Mesenteric fat pad (tissue), 1 donor: ENCODE measurements at places on chromosomes 5 and 9. TPM values are rescaled to one million over a fixed set of nuclear protein-coding genes. Genes with fewer than 3 reads are reported as not detected.

DNA sequence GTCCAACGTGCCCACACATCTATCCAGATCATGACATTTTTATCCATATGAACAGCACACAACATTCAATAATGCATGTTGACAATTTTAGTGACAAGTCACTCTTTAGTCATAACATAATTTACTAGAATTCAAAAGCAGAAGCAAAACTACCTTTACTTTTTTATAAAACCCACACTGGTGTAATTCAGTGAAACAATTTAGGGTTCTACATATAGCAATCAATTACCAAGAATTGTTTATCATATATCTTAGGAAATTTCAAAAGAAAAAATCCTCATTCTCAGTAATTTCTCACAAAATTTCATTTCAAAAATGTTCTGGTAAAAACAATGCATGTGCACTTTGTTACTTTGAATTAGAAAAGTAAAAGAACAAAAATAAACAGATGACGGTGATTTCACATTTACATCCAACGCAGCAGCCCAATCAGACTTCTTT lies 12.6 kb downstream of the AUH start:
- no peak for DNase-seq

The NR5A1 gene
- total RNA-seq: not detected

DNA sequence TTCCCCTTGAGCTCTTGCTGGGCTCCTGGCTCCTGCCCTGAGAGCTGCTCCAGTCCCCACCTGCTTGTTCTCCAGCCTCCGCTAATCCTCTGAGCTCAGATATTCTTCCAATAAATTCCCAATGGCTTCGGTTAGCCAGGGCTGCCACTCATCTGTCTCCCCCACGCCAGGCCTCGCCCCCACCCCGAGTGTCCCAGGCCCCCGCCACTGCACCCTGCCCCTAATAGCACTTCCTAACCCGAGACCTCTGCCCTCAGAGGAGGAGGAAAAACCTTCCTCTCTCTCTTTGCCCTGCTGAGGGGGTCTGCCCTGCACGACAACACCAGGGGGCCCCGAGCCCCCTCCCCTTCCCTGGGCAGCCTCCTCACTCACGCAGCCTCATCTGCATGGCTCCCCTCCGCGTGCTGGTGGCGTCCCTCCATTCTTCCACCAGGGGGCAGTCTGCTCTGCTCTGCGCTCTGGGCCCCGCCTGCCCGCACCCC lies 5.4 kb upstream of the LCN15 start:
- DNase-seq: no peak

The SPINK1 gene
- total RNA-seq: 3.7 TPM

- no peak for DNase-seq
Measured at GRCh38 chr5:36384845-36385244, 83.1 kb upstream of the RANBP3L start.

GRCh38 chr5:7801891-7802614 lies 48.9 kb downstream of the CFAP90 start:
- DNase-seq: no peak

DNA sequence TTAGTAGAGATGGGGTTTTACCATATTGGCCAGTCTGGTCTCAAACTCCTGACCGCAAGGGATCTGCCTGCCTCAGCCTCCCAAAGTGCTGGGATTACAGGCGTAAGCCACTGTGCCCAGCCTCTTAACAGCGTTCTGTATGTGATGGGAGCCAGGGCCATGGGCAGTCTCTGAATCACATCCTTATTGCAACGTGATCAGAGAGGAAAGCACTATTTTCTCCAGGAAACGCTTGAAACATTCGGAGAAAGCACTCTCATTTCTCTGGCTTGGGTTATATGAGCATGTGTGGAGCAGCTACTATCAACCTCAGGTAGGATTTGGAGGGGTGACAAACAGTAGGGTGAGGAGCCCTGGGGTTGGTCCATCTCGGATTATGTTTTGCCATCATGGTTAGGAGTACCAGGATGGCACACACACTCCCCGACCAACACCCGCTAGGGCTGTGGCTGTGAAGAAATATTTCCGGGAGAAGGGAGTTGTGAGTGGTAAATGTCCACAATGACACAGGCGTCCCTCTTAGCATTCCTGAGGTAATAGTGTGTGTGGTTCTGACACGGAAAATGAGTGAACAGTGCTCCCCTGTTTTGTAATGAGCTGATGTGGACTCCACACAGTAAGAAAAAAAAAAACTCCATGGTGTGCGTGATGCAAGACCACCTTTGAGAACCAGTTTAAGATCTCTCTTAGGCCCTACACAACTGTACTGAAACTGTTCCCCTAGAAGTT lies 406.2 kb upstream of the ZNF608 start:
- DNase-seq: no peak
